HuH-7.5 (cell line): ENCODE measurements at places on chromosomes 11 and 22.

DNA sequence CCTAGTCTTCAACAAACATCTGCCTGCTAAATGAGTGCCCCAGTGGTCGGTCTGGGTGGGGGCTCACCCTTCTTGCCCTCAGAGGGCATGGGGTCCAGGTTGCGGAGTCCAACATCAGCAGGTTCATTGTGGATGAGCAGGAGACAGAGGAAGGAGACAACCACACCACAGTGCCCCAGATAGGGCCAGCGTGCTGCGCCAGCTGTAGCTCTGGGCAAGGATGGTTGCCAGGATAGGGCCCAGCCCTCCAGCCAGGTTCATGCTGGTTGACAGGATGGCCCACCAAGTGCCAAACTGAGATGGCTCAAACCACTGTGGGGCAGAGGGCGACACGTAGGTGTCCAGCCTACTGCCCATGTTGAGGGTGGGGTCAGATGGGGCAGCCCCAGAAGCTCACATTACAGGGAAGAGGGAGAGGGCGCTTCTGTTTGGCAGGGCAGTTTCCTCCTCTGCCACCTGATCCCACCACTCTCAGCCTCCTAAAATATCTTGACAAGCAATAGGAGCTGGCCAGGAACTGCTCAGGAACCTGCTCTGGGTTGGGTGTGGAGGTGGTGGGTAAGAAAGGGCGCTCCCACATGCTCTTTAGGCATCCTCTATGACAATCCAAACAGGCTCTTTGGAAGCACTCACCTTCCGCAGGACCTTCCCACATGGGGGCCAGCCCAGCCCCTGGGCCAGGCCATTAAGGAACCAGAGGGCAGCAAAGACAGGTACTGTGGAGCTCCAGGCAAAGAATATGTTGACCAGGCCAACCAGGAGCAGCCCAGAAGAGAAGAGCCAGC lies 2.9 kb downstream of the SLC37A4 start:
- no peak for DNase-seq

DNA sequence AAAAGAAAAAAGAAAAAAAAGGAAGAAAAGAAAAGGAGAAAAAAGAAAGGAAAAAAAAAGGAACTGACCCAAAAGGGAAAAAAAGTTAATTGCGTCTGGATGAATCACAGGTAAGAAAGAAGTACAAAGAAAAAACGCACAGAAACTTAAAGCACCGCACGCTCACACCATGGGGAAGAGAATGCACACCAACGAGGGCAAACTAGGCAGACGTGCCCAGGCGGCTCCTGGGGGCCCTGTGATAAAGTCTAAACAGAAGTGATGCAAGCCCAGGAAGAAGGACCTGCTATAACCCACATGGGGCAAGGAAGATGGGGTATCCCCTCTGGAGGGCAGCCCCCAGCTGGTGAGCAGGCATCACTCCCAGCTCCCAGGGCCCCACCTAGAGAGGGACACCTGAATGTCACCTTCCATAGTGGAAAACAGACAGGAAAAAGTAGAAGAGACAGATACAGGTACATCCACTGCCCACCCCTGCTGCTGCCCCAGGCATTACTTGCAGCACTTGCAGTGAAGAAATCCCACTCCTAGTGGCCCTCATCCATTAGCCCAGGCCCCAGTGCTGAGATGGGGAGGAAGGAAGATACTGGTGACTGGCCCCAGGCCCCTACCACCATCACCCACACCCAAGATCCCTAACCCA lies 28.9 kb downstream of the NAP1L4 start:
- DNase-seq, result no peak

DNA sequence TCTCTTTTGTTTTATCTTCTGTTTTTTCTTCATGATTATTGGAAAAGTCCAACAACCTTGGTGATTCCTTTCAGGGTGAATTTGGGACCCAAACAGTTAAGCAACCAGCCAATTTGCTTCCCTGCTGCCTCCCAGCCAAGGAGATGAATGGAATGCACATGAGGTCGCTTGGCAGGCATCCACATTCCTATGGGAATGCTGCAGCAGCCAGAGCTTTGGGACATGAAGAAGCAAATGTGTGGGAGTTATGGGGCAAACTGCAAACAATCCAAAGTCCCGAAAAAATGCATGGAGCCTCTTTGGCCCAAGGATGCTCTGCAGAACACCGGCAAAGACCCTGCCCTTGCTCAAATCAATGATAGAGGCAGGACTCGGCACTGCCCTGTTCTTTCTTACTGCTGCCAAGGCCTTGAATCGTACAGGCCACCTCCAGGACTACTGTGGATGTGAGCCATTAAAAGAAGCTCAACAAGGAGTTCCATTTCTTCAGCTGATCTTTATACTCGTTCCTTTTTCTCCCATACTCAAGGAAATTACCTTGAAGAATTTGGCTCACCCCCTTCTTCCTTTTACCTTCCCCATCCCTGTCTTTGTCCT lies 117.3 kb upstream of the TEAD1 start:
- DNase-seq, result no peak

- no peak for DNase-seq
Measured at GRCh38 chr11:18277565-18278271, 11.7 kb downstream of the SAA1 start.

DNA sequence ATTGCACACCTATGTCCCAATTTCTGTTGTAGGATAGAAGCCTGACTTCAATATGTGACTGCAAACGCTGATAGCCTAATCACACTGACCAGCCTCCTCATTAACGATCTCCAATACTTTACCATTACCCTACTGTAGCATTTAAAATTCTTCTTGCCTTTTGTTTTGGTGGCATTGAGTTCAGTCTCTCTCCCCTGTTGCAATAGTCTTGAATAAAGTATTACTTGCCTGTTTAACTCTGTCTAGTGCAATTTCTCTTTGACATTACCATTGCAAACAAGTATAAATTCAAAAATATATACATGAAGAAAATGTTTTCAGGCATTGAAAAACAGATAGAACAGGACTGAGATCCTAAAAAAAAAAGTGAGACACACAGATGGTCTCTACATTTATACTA lies 649.1 kb upstream of the B3GAT1 start:
- no peak for DNase-seq

- no peak for DNase-seq
Measured at GRCh38 chr11:99920956-99921355, 766.1 kb upstream of the ARHGAP42 start.

DNA sequence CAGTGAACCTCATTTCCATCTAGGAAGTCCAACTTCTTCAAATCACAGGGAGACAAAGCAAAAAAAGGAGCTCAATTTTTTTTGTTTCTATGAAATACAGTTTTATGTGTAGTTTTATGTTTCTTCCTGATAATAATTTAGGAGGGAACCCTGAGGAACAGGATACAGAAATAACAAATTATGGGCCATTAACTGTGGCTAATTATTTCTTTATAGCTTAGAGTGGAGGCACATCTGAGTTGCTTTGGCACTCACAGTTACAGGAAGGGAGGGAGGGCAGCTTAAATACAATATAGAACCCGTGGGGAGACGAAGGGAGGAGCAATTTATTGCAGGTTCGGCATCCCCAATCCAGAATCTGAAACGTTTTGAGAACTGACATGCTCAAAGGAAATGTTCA lies 37.1 kb upstream of the HORMAD2 start:
- DNase-seq, result no peak

DNA sequence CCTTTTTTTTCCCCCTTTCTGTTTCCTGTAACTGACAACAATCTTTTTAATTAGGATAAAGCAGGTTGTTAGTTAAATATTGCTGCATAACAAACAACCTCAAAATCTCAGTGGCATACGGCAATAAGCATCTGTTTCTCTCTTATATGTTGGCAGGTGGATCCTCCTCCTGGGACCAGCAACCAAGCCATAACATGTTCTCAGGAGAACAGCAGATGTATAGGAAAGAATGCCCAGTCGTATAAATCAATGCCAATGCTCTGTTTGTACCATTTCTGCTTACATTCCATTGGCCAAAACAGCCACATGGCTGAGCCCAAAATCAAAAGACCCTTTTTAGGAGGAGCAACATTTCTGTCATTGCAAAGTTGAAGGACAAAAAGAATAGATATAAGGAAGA lies 445.7 kb downstream of the AASDHPPT start:
- no peak for DNase-seq

DNA sequence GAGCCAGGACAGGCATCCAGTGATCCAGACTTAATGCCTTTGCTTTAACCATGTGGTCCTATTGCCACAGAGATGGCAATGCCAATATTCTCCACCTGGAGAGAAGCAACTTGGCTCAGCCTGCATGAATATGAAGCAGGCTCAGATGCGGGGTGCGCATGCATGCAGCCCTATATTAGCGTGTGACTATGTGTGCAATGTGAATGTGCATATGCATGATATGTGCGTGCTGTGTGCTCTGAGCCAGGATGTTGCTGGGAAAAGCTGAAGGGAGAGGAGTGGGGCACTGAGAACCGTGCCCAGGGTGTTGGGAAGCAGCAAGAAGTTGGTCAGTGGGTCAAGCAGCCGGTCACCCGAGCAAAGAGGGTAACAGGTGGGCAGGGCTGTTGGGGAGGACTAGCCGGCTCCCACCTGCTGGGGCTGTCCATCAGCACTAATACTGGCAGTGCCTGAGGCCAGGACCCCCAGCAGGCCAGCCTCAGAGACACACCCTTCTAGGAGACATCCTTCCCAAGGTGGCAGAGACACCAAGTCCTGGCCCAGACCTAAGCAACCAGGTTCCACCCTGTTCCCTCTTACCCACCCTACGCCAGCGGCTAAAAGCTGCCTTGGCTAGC lies 24.8 kb upstream of the MYOD1 start:
- no peak for DNase-seq

GRCh38 chr11:115348416-115348815 lies 155.8 kb downstream of the CADM1 start:
- DNase-seq, result no peak

- no peak for DNase-seq
Measured at GRCh38 chr11:45423036-45423435, 136.9 kb upstream of the SYT13 start.

- DNase-seq, result no peak
Measured at GRCh38 chr22:19808873-19809478, 45.7 kb downstream of the GNB1L start.

GRCh38 chr11:26399336-26399735 lies 67.4 kb downstream of the ANO3 start:
- no peak for DNase-seq

DNA sequence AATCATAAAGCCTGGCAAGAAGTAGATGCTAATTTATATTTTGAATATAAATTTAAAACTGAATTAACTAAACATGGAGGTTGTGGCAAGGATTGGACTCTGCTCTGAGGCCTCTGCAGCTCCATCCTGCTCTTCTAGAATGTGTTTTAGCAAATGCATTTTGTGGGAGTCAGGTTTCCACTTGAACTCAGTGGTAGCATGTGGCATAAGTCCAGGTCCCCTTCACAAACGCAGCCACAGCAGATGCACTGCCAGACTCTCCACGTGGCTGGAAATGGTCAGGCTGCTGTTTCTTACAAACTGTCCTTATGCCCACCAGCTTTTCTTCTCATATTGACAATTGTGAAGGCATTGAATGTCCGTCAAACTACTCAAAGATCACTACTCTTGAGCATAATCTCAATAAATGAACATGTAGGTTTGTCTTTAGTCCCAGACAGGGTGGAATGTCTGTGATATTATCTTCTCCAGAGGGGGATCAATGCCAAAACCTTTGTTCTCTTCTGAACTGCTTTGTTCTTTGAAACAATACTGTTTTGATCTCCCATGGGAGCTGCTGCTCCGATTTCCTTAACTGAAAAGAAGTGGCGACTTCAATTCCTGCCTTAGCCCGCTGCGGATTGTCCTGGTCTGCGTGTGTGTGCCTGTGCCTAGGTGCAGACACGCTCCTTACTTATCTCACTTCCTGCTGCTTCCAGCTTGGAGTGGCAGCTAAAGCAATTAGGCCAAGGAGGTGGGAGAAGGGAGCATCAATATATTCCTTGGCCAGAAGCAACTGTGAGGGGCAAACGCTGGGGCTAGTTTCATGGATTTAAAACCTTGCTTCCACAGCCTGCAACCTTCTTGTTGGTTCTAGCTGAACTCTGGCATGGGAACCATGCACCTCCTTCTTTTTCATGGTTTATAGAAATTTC lies 24.2 kb downstream of the EIF4G2 start:
- no peak for DNase-seq

- no peak for DNase-seq
Measured at GRCh38 chr11:58928691-58929090, 10.6 kb upstream of the GLYATL1 start.

GRCh38 chr11:17164361-17165246 lies 43.2 kb downstream of the PIK3C2A start:
- DNase-seq, result peak; percentile 22

- no peak for DNase-seq
Measured at GRCh38 chr22:32854351-32854804, 52.9 kb downstream of the TIMP3 start.

DNA sequence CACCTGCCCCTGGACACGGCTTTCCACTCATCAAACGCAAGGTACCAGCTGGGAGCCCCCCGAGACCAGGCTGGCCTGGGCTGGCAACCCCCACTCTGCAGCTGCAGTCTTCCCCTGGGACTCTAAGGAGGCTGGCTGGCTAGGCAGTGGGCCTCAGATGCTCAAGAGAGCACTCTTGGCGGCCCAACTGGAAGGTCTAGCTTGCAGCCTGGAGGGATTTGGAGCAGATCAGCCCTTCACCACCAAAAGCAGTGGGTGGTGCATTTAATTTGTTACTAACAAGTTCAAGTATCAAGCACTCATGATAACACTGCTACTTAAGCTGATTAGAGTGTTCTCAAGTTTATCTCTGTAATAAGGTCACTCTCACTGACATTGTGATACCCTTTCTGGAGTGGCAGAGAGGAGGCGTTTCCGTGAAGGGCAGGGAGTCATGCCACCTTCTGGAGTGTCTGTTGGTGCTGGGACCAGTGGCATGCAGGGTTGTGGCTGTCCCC lies 21.5 kb downstream of the C22orf23 start:
- DNase-seq, result no peak

DNA sequence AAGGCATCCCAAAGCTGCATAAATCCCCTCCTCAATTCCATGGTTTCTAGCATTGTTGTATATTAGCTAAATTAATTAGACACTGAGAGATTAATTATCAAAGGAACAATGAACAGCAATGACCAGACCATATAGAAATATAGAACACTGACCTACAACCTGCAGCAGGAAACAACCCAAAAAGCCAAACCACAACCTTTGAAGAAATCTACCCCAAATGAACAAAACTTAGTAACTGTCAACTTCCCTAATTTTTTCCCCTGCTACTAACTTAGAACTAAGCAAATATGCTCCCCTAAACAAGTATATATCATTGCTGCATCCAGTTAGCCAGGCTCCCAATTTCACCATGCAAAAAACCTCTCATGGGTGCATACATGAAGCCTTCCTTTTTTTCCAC lies 268.0 kb upstream of the ANO3 start:
- no peak for DNase-seq

DNA sequence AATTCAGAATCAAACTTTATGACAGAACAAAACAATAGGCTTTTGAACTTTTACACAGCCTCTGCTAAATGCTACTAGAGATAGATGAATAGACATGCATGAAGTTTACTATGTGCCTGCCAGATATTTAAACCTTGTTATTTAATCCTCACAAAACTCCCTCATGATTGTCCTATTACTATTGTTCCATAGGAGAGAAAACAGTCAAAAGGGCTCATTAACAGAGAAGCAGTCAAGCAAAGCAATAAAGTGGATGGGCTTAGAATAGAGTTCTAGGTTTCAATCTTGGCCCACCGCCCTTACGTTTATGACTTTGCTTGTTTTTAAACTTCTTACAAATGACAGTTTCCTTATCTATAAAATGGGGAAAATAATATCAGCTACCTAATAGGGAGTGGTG lies 12.9 kb downstream of the CWC15 start:
- no peak for DNase-seq
